KBM-7 (cell line): ENCODE measurements at places on chromosomes 16 and 17.
A peak's percentile ranks its signal among the peaks of the same experiment; 100 is the strongest.

GRCh38 chr17:50066995-50067394, 11.1 kb downstream of the ITGA3 start:
- no peak for DNase-seq

GRCh38 chr17:3951003-3951402, 13.2 kb downstream of the ATP2A3 start:
- no peak for DNase-seq

DNA sequence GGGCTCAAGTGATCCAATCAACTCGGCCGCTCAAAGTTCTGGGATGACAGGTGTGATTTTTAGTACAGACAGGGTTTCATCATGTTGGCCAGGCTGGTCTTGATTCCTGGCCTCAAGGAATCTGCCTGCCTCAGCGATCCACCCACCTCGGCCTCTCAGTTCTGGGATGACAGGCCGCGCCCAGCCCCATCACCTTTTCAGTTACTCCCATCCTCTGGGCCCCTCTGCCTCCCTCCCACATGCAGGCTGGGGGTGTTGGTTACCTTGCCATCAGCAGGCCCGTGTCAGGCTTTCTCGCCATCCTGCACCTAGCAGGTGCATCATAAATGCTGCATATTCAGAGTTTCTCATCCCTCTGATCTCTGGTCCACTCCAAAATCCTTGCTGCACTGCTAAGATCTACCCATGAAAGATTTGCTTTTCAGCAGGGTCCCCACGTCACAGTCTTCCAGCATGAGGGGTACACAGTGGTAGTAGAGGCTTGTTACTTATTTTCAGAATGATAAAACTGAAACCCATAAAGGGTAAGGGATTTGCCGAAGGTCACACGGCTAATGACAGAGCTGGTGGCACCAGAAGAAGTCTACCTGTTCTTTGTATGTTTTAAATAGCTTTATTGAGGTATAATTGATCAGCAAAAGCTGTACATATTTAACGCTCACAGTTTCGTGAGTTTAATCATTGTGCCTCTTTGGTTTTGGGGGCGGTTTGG, 16.6 kb downstream of the PMM2 start:
- no peak for DNase-seq

GRCh38 chr16:68227850-68228553, 7.9 kb downstream of the ESRP2 start:
- DNase-seq = no peak

- DNase-seq = no peak
These were observed 14.8 kb downstream of the TEKT5 start for GRCh38 chr16:10679921-10680320.

- no peak for DNase-seq
These were observed 354 bp upstream of the ESRP2 start for GRCh38 chr16:68236137-68236825.

GRCh38 chr17:31488264-31488981, 96.9 kb downstream of the RAB11FIP4 start:
- DNase-seq = peak; percentile 29

- DNase-seq = no peak
These were observed 57.0 kb downstream of the FOXL1 start for GRCh38 chr16:86635176-86635876.

DNA sequence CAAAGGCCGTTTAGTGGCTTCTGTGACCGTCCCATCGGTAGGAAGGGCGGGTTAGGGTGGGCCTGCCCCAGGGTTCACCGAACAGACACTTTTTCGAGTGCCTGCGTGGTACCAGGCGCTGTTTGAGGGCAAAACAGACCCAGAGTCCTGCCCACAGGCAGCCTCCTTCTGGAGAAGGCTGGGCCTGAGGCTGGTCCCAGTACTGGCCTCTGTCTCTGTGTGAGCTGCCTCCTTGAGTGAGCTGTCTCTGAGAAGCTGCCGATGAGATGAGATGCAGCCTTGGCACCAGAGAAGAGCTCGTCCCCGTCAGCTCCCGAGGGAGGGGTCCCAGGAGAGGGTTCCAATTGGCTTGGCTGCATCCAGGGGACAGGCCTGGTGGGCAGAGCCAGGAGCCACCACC, 53.1 kb downstream of the NKD1 start:
- no peak for DNase-seq

GRCh38 chr17:50312308-50312707, 33.6 kb upstream of the XYLT2 start:
- DNase-seq = no peak

DNA sequence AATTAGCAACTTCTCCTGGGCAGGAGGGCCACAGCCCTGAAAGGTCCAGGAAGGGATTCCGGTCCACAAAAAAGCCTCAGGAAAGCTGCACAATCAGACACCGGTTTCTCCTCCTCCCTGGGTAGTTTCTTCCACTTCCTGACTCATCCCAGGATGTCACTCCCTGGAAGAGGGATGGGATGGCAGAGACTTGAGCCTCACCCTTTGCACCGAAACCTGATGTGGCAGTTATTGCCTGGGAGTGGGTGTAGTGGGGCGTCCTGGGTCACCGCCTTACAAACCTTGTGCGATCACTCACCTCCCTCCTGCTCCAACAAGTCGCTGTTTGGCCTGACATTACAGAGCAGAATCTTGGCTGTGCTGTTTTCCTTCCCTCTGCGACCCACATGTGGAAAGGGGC, 70.8 kb downstream of the LYRM1 start:
- DNase-seq = no peak

DNA sequence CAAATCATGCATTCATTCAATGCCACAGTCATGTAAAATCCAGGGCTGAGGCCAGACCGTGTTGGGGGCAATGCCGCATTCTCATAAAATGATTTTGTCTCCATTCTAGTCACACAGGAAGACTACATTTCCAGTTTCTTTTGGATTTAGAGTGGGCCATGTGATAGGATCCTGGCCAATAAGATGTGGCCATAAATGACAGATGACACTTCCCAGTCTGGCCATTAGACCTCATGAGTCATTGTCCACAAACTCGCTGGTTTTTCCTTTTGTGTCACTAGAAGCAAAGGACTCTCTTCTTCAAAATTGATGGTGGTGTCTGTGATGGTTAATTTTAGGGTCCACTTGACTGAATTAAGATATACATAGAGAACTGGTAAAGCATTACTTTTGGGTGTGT, 352.3 kb downstream of the UTP18 start:
- no peak for DNase-seq

GRCh38 chr17:30191072-30191471, 44.4 kb downstream of the SLC6A4 start:
- no peak for DNase-seq

DNA sequence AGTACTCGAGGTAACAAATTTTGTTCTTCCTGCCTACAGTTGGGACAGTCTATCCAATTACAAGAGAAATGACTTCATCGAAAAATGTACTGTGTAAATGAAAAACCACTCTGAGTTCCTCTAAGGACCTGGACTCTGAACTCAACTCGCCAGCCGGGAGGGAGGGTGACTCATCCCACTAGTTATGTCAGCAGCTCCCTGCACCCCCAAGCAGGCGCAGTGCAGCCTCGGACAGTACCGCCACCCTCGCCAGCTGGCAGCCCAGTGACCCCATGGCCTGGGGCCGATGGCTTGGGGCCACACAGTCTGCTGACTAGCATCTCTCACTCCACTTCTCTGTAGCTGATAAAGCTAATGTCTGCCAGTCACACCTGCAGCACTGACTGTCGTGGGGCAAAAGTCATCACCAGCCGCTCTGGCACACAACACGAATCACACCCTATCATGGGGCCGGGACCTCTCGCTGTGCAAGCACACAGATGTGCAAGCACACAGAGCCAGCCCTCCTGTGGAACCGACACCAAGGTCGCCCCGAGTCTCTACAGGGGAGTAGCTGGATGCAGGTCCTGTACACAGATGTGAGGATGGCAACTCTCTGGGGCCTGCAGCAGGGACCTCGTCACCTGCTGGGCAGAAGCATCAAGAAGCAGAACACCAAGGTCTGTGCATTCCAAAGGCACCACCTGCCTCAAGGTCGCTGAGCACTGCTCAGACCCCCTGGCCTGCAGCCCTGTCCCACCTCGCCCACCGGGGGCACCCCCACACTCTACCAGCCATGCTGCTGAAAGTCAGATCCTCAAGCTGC, 5.7 kb downstream of the CSNK1D start:
- DNase-seq = no peak

- DNase-seq = peak; percentile 67
These were observed 23.4 kb upstream of the SREBF1 start for GRCh38 chr17:17859909-17860765.

DNA sequence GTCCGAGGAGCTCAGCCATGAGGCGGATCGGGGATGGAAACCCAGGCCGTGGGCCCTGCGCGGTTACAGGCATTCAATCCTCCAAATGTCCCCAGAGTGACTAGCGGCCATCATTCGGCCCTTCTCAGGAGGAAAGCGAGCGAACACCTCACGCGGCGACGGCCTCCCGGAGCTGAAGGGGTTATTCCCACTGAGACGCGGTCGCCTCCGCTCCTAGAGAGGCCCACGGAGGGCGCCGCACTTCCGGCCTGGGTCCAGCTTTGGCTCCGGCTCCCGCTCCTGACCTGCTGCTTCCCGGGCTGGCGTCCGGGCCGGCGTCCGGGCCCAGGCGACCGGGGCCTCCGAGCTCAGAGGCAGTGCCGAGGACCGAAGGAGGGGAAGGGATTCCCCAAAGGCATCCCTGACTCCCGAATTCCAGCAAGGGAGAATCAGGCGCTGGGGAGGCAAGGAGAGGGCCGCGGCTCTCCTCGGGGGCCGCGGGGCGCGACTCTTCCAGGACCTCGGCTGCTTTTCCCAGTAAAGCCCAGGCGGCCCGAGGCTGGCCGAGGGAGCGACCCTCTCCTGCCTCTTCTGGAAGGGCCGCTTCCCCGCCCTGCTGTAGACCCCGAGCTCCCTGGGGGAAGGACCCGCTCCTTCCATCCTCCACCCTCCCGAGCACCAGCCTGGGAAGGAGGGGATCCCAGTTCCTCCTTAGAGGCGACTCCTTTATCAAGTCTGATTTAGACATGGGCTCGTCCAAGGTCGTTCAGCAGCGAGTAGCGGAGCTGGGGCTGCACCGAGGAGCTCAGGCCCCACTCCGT, 18.6 kb upstream of the ZNF629 start:
- no peak for DNase-seq

DNA sequence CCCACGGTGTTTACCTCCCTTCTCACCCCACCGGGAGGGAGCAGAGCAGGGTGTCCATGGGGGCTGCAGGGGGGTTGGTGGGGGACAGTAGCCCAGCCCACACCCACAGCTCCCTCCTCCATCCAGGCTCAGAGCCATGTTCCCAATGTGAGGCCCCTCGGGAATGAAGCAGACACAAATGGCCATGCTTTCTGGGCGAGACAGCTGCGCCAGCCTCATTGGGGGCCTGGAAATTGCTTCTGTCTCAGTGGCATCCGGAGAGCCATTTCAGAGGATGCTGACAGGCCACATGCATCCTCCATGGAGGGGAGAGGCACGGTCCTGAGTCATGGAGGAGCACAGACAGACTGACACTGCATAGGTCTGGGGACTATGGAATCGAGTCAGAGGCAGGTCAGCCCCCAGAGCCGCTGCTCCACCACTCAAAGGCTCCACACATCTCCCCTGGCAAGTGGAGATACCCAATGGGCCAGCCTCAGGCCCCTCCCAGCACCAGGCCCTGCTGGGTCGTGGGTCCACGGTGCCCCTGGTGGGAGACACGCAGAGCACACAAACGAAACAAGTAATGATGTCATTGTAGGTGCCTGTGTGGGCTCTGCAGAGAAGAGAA, 59.6 kb upstream of the ENPP7 start:
- DNase-seq = no peak

- DNase-seq = no peak
These were observed 30.1 kb upstream of the CPNE2 start for GRCh38 chr16:57062329-57062728.

GRCh38 chr16:47132308-47132707, 11.4 kb downstream of the NETO2 start:
- no peak for DNase-seq

- DNase-seq = no peak
These were observed 214.5 kb downstream of the KATNIP start for GRCh38 chr16:27764427-27764826.
